Right renal cortex interstitium (tissue), 3 donors: ENCODE measurements at places on chromosomes 7 and 10.
A peak's percentile ranks its signal among the peaks of the same experiment; 100 is the strongest.

- no peak for DNase-seq
Observed at GRCh38 chr10:90917238-90917967, 3.5 kb downstream of the ANKRD1 start.

DNA sequence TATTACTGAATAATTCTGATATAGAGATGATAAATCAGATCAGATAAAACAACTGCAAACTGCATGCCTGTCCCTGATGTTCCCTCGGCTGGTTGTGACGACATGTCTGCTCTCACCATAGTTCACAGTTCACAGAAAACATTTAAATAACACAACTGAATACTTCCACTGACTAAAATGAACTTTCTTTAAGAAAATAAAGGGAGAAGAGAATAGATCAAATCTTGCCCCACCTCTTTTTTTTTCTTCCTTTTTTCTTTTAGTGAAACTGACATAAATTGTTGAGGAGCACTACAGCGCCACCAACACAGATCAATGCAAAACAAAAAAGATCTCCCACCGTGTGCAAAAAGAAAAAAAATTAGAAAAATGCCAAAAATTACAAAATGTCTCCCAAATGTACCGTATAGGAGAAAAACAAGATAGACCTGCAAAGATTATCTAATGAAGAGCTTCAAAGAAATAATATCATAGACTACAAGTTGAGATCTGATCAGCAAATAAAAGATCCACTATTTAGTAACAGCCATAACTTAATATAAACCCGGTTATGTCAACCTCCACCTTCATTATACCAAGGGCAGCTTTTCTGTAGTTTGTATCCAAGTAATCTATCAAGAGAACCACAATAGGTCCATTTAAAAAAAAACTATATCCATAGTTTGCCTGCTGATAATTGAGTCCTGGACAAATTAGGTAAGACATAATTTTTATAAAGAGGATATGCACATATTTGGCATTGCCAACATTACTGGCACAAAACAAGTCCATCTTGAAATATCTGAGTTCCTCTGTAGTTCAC lies 30.7 kb upstream of the EPC1 start:
- DNase-seq, result peak; percentile 65

DNA sequence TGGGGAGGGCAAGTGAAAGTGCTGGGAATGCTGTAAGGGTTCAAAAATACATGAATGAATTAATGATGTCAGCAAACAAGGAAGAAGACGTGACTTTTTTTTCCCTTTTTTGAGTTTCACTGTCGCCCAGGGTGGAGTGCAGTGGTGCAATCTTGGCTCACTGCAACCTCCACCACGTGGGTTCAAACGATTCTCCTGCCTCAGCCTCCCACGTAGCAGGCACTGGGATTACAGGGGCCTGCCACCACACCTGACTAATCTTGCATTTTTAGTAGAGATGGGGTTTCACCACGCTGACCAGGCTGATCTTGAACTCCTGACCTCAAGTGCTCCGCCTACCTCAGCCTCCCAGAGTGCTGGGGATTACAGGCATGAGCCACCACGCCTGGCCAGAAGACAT lies 30.0 kb downstream of the DENND10 start:
- no peak for DNase-seq

DNA sequence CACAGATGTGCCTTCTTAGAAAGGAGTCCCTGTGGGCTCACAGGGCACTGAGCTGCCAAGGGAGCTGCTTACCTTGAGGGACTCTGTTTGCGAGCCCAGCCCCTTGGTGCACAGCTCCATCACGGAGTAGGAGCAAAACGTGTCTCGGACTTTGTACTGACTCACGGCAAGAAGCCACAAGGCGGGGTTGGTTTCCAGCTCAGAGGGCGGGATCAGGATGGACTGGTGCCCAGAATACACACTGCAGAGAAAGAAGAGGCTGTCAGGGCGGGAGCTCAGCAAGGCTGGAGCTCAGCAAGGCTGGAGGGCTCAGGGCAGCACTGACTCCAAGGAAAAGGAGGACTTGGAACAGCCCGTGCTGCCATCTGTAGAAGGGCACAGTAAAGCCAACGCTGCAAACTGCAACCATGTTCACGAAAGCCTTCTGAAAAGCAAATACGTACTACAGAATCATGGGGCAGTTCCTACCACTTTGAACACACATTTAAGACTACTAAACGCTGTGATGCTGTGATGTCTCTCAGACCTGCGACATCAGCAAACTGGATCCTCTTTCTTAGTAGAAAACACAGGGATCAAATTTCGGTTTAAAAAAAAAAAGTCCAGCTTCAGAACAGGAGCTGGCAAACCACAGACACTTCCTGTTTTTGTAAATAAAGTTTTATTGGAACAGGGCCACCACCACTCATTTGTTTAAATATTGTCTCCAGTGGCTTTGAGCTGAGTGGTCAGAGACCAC lies 194.3 kb downstream of the ZMYND11 start:
- DNase-seq, result no peak

GRCh38 chr7:145092766-145093165 lies 256.9 kb upstream of the TPK1 start:
- no peak for DNase-seq

- DNase-seq, result no peak
Observed at GRCh38 chr10:126872768-126873167, 32.5 kb upstream of the DOCK1 start.

GRCh38 chr10:26474026-26474425 lies 35.9 kb downstream of the APBB1IP start:
- no peak for DNase-seq

GRCh38 chr10:33235251-33235884 lies 99.1 kb downstream of the NRP1 start:
- no peak for DNase-seq

DNA sequence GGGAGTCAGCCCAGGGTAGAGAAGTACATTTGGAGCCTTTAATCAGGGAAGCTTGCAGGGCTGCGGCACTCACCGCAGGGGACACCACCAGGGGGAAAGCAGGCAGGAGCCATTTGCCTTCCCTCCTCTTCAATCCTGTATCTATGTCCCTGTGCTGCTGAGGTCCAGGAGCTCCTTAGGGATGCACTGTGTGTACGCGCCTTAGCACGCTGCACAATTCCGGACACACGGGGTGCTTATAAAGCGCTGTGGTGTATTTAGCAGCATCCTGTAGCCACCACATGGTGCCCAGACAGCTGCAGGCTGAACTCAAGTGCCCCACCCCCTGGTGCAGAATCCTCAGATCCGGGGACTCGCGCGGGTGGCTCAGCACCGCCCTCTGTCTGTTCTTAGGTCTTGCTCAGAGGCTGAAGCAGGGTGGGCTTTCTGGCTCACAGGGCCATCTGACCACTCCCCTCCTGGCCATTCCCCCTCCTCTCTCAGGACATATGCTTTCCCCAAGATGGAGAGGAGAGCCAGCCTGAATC lies 421.4 kb downstream of the SDK1 start:
- no peak for DNase-seq
